Upper lobe of right lung (tissue), 1 donor: ENCODE measurements at places on chromosomes 16 and 17. TPM values are rescaled to one million over a fixed set of nuclear protein-coding genes. Genes with fewer than 3 reads are reported as not detected.

GRCh38 chr17:78407387-78408000, 29.0 kb downstream of the PGS1 start:
- H3K27ac ChIP-seq = no peak overlapping the region
- H3K4me3 ChIP-seq = no peak overlapping the region
- no peak for DNase-seq
- peaks cover 41% of the 10 kb centered on the region for H3K36me3 ChIP-seq
- no peaks in the 10 kb centered on the region for H3K27me3 ChIP-seq

- DNase-seq = no peak
- H3K36me3 ChIP-seq = no peaks in the 10 kb centered on the region
- no peaks in the 10 kb centered on the region for H3K27me3 ChIP-seq
Observed at GRCh38 chr17:32009262-32009542, 2.0 kb downstream of the LRRC37B start.

Gene CCL22
- 3.8 TPM for total RNA-seq

Gene ZKSCAN2
- 4.9 TPM for total RNA-seq

Gene PRSS53
- total RNA-seq = 1.8 TPM

Gene PEX12
- total RNA-seq = 4.7 TPM

DNA sequence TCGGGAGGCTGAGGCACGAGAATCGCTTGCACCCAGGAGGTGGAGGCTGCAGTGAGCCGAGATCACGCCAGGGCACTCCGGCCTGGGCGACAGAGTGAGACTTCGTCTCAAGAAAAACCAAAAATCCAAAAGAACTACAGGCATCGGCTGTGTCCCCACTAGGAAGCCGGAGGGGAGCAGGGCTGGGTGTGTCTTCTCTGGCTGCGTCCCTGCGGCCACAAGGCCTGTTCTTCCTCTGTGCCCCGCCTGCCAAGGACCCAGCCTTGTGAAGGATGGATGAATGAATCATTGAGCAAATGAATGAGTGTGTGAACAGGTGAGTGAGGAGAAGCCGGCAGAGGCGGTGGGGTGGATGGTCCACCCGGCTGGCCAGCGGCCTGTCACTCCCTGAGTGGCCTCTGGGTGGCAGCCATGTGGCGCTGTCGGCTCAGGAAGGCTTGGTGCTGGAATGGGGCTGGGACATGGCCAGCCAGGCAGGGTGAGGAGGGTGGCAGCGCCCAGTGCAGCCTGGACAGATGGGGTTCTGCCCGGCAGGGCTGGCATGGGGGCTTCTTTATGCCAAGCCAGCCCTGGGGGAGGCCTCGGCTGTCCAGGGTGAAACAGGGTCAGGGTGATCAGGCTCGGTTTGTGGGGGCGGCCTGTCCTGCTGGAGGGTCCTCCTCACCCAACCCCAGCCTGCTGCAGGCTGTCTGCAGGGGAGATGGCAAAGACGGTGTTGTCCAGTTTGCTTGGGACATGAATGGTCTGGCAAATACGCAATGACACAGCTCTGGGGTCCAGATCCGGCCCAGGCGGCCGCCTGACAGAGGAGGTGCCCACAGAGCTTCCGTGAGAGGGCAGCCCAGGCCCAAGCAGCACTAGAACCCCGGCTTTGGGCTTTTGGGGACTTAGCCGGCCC, 21.7 kb downstream of the SLC25A10 start:
- H3K4me1 ChIP-seq = no peaks in the 10 kb centered on the region
- H3K27me3 ChIP-seq = peaks cover 4% of the 10 kb centered on the region
- H3K36me3 ChIP-seq = no peaks in the 10 kb centered on the region
- H3K4me3 ChIP-seq = no peak overlapping the region
- H3K27ac ChIP-seq = no peak overlapping the region

GRCh38 chr17:77308861-77309726, 168.3 kb downstream of the SEC14L1 start:
- peak; percentile 78 for DNase-seq
- no peak overlapping the region for H3K27ac ChIP-seq
- H3K36me3 ChIP-seq = no peaks in the 10 kb centered on the region
- no peaks in the 10 kb centered on the region for H3K27me3 ChIP-seq
- H3K4me1 ChIP-seq = no peaks in the 10 kb centered on the region

DNA sequence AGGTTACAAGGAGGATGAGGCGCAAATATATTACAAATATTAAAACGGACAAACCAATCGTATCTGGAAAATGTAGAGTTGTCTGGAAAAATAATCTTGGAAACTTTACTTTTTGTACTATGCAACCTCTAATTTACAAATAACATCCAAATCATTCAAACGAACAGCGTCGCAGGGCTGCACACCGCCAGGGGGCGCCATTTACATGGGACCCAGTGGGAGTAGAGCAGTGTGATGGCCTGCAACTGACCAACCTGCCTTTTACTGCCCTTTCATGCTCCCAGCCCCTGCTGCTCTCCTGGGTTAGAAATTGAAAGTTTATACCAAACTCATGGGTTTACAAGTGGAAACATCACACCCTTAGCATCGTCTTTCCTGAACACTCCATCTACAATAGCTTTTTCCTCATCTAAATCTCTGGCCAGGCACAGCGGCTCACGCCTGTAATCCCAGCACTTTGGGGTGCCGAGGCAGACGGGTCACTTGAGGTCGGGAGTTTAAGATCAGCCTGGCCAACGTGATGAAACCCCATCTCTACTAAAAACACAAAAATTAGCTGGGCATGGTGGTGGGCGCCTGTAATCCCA, 10.0 kb downstream of the PITPNC1 start:
- H3K36me3 ChIP-seq = no peaks in the 10 kb centered on the region
- H3K4me1 ChIP-seq = peaks cover 21% of the 10 kb centered on the region
- H3K27ac ChIP-seq = no peak overlapping the region
- no peak overlapping the region for H3K4me3 ChIP-seq
- no peaks in the 10 kb centered on the region for H3K27me3 ChIP-seq

- H3K27ac ChIP-seq = no peak overlapping the region
- no peak for DNase-seq
- no peaks in the 10 kb centered on the region for H3K36me3 ChIP-seq
- peaks cover 7% of the 10 kb centered on the region for H3K4me1 ChIP-seq
- H3K27me3 ChIP-seq = no peaks in the 10 kb centered on the region
Observed at GRCh38 chr16:80023865-80024264, 423.3 kb upstream of the MAF start.

Gene CASKIN1
- total RNA-seq = 0.06 TPM

DNA sequence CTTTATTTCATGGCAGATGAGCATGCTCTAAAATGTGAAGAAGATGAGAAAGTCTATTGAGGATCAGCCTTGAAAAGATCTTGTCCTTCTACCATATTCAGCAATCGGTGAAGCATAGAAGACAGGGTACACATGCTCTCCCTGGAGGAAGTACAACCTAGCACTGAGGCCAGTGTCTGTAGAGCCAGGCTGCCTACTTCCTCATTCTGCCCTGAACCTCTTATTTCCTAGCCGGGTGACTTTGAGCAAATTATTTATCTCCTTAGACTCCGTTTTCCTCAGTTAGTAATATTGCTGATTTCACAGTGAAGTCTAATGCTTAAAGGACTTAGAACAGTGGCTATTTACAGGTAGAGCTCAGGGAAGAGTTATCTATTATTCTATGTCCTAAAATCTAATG, 58.4 kb downstream of the TMEM100 start:
- H3K4me3 ChIP-seq = no peak overlapping the region
- no peak for DNase-seq

GRCh38 chr17:75945211-75945610, 4.4 kb upstream of the FBF1 start:
- no peak overlapping the region for H3K27ac ChIP-seq
- H3K4me1 ChIP-seq = peaks cover 2% of the 10 kb centered on the region
- H3K4me3 ChIP-seq = no peak overlapping the region
- peaks cover 57% of the 10 kb centered on the region for H3K36me3 ChIP-seq
